ENCODE measurements at places on chromosomes 13 and 19.
A peak's percentile ranks its signal among the peaks of the same experiment; 100 is the strongest.

DNA sequence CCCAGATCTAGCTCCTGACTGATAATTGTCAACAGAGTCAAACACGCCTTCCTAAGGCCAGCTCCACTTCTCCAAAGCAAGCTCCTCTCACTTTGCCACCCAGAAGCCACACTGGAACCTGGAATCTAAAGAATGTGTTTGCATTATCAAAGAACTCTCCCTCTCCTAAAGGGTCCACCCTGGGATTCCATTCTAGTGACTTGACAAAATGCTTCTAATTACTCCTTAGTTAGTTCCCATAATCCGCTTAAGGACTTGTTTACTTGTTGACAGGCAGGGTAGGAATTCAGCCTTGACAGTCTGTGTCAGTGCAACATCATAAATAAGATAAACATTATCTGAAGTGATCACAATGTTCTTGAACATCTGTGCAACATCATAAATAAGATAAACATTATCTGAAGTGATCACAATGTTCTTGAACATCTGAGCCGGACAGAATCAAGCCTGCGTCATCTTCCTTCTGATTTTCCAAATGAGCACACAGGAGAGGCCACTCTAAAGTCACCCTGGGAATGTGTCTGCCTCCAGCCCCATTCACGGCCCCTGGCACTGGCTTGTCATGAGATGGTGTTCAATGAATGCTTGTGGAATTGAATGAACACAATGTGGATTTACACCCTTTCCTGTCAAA, 512.1 kb downstream of the IRS2 start:
- DNase-seq, result no peak

DNA sequence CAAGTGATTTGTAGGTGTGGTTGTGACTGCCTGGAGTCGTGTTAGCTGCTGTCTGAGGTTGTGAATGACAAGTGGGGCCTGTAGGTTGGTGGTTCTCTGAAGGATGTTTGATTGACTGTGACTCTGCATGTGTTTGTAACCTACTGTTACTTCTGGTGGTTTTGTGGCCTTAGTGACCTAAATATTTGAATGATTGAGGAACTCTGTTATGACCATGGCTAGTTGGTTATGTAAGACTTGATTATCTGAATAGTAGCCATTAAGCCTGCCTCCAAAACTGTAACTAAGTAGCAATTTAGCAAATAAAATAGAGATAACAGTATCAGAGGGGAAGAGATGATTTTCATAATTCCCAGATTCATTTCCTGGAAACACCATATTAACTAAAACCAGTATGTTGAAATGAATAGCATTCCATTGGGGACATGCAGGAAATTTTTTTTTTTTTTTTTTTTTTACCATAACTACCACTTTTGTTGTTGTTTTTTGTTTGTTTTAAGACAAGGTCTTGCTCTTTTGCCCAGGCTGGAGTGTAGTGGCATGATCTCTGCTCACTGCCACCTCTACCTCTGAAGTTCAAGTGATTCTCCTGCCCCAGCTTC, 865 bp downstream of the ZNF382 start:
- DNase-seq, result no peak

- DNase-seq, result no peak
These were observed 934.6 kb downstream of the SLITRK1 start for GRCh38 chr13:82947683-82948082.

DNA sequence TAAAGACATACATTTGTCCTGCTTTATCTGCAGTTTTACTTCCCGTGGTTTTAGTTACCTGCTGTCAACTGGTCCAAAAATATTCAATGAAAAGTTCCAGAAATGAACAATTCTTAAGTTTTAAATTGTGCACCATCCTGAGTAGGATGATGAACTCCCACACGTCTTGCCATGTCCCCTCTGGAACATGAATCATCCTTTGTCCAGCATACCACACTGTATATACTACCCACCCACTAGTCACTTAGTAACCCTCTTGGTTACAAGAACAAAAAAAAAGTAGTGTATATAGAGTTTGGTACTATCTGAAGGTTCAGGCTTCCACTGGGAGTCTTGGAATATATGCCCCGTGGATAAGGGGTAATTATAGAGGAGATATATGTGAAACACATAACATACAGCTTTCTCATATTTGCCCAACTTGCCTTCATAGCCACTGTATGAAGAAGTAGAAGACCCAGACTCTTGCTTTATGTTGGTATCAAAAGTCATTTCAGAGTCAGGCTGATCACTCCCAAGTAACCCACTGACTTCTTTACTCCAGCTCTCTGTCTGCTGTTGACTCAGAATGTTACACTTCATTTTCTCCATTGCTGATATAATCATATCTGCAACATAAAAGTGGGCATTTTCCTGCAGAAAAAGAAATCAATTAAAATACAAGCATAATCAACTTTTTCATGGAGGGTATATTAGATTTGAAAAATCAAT, 19.3 kb downstream of the RUBCNL start:
- no peak for DNase-seq

- DNase-seq, result no peak
These were observed 116.6 kb upstream of the KLF12 start for GRCh38 chr13:74250738-74251190.

- DNase-seq, result no peak
These were observed 44.9 kb downstream of the ESD start for GRCh38 chr13:46751811-46752635.

DNA sequence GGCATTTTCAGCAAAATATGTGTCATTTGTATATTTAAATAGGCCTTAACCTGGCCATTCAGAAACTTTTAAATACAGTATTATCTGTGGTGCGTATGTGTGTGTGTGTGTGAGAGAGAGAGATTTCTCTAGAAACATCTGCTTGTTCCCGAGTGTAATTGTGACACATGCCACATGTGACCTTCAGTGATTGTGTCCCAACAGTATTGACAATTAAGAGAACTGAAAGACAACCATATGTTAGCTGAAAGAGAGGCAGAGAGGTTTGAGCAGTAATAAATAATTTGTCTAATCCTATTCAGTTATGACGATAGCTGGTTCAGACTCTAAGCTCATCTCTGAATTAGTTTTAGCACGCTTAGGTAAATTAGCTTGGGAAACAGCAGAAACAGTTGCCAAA, 1503.1 kb downstream of the PCDH9 start:
- no peak for DNase-seq

- DNase-seq, result no peak
These were observed 12.3 kb upstream of the ISYNA1 start for GRCh38 chr19:18450021-18450930.

- no peak for DNase-seq
These were observed 19.3 kb downstream of the PALM start for GRCh38 chr19:728011-728410.

DNA sequence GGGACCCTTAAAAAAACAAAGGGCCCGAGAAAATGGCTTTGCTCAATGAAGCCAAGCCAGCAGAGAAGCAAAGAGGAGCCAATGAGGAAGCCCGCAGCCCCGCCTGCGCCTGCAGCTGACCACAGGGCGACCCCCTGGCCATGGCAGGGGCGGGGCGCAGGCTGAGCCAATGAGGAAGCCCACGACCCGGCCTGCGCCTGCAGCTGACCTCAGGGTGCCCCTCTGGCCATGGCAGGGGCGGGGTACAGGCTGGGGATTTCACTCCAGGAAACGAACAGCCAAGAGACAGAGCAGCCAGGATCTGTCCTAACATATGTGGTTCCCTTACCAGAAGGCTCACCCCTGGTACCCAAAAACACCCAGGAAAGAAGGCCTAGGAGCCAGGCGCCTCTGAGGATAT, 101.4 kb downstream of the STK24 start:
- no peak for DNase-seq

DNA sequence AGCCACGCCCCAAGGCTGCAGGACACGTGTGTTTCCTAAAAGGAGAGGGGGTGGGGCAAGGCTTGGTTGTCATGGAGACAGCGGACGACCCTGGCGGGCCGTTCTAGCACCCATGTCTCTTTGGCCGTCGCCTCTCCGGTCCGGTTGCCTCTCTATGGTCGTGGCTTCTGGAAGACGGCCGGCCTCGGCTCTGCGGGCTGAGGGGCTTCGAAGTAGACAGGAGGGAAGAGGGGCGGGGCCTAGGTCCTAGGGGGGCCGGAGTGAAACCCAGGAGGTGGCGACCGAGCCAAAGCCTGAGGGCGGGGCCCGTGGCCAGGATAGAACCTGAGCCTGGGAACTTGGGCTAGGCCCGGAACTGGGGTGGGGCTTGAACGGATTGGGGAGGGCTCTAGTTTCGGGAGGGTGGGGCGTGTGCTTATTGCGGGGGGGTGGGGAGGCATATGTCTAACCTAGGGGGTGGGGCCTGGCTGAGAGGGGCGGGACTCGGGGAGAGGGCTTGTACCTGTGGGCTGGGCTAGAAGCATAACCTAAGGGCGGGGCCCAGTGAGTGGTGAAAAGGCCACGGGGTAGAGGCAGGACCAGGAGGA, 750 bp upstream of the SLC27A1 start:
- peak; percentile 85 for DNase-seq

DNA sequence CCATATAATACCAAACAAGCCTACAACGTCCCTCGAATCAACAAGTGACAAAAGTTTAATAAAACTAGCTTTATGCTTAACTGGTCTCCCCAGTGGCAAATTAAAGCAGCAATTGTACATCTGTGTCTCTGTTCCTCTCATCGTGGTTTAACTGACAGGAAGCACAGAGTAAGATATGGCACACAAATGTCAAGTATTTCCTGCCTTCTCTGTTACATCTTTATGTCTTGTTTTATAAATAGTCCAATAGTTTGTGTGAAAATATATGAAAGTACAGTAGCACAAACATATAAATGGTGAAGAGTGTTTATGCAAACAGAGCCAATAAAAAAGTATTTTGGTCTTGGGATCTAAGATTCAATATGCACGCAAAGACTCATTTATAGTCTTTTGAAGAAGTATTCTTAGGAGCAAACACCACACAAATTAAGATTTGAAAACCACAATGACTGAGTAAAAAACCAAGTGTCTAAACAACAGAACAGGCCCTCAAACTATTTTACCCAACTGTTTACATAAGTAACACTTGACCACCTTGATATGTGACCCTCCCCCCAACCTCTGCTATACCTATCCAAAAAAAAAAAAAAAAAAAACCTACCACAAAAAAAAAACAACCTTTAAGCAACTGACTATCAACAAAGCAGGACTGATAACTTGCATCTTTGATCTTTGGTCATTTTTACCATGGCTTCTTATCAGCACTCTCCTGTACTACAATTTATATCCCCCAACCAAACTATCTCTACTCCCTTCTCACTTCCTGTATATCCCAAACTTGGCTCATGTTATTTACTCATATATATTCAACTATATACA, 14.0 kb downstream of the ELF1 start:
- DNase-seq, result no peak

DNA sequence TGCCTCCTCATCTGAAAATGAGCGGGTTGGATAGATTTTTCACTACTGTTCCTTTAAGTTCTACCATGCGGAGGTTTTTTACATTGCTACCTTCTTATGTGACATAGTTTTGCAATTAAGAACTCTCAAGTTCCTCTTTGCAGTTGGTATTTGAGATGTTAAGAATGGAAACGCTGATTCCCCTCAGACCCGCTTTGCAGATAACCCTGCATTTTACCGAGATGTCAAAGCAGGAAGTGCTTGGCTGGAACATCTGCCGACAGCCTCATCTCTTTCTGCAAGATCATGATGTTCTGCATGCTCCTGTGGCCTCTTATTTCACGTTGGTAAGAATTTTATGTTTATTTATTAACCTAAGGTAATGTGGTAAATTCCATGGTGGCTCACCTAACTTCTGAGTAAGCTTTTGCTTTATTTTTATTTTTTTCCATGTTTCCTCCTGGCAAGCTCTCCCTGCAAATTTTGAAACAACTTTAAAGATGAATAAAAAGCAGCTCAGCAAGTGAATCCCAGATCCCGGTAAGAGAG, 22.5 kb downstream of the PABPC3 start:
- DNase-seq, result no peak

DNA sequence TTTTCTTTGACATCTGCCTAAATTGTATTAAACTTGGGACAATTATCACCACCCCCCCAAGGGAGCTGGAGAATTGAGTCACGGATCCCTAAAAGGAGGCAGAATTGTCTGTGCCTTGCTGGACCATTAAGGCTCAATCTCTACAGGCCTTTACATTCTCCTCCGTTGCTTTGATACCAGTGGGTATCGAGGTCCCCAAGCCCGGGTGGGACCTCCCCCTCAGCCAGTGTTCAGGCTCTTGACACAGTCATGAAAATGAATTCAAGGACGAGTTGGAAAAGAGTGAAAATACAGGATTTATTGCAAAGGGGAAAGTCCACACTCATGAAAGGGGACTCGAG, 5.6 kb downstream of the PPP1R15A start:
- DNase-seq, result no peak

GRCh38 chr13:112943309-112944125, 25.5 kb upstream of the MCF2L start:
- no peak for DNase-seq

GRCh38 chr13:103354171-103354570, 288.0 kb upstream of the SLC10A2 start:
- no peak for DNase-seq

- DNase-seq, result no peak
These were observed 118.2 kb downstream of the KCNRG start for GRCh38 chr13:50133358-50133953.

DNA sequence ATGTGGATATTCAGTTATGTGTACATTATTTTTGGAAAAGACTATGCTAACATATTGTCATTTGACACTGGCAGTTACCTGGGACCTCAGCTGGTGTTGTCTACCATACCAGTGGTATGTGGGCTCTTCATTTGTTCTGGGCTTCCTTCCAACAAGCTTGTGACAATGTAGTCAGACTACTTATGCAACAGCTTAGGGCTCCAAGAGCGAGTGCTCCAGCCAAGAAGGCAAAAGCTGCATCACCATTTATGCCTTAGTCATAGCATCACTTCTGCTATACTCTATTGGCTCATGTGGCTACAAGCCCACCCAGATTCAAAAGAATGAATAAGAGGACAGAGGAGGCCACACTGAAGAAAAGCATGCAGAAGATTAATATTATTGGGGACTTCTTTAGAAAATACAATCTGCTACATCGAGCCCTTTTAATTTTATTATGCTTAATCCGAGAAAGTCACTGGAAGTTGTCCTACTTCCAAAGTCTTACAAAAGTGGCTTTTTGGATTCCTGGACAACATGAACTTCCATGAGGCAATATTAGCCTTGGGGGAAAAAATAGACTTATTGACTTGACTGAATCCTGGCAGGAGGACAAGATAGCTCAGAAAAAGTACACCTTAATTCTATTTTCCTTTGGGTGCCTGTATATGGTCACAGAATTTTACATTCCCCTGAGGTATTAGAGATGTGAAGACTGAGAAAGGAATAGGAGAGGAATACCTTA, 529.4 kb upstream of the HTR2A start:
- DNase-seq, result no peak

Measured in left renal pelvis (tissue), 4 donors.